ENCODE measurements at places on chromosomes 5 and 9. TPM values are rescaled to one million over a fixed set of nuclear protein-coding genes. Genes with fewer than 3 reads are reported as not detected.

- DNase-seq = no peak
Measured at GRCh38 chr5:144731786-144732185, 561.1 kb downstream of the KCTD16 start.

GRCh38 chr5:153513156-153513555 lies 22.7 kb downstream of the GRIA1 start:
- DNase-seq = no peak

DNA sequence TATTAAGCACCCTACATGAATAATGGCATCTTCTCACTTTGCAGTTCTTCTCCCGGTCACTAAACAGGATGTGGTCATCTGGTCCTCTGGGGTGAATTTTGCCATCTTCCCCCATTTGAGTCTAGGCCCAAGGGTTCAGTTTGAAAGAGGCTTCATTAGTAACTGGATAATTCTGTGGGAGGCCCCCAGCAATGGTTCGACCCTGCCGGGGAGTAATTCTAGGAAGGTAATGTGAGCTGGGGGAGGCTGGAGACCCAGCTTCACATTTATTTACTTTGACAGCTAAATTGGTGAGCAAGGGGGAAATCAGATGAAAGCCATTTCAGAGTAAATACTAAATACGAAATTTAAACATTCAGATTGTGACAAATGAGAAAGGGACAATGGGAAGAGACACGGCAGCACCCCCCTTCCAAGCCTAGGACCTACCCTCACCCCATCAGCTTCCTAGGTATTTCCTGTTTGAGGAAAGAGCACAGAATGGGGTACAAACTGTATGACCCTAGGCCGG lies 4.1 kb upstream of the LHX6 start:
- DNase-seq = no peak

GRCh38 chr9:134251296-134252069 lies 74.8 kb upstream of the RXRA start:
- DNase-seq = no peak

BSPRY gene
- polyA plus RNA-seq = 9.3 TPM

DNA sequence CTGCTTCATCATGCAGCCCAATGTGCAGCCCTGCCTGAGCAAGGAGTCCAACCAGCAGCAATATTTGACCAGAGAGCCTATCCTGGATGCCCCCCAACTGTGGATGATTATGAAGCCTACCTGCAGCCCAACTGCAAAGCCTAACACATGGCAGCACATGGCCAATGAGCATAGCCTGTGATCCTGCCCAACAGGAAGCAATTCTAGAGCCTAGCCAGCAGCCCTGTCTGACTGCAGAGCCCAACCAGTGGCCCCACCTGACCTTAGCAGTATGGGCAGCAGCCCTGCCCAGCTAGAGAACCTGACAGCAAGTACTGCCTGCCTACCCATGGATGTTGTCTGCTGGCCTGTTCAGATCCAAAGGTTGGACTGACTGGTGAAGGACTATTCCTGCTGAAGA lies 97.3 kb upstream of the SH3GL2 start:
- no peak for DNase-seq

- no peak for DNase-seq
Measured at GRCh38 chr9:133945314-133945975, 46.7 kb downstream of the VAV2 start.

DNA sequence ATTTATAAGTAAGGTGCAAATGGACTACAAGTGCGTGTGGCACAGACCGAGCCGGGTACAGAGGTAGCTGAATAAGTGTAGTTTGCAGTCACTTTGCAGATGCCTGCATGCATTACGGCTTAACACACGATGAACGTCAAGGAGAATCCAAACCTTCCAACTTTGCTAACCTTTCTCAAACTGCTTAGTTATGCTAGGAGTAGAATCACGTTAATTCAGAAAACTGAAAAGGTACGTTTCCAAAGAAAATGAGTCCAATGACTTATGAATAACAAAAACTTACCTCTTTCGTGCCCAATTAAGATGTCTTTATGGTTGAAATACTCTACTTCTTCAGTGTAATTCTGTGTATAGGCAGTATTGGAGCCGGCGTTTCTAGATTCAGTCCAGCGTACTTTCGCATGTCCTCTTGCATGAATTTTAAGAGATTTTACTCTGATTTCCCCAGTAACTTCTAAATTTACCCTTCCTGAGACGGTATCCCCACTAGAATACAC lies 539 bp downstream of the ARRDC3 start:
- no peak for DNase-seq

- no peak for DNase-seq
Measured at GRCh38 chr5:94072116-94072515, 330.7 kb upstream of the POU5F2 start.

- DNase-seq = no peak
Measured at GRCh38 chr9:93255994-93256877, 72.3 kb downstream of the WNK2 start.

GRCh38 chr5:76820526-76820890 lies 1.7 kb downstream of the F2RL1 start:
- DNase-seq = no peak

WNK2 gene
- 34.7 TPM for polyA plus RNA-seq

DNA sequence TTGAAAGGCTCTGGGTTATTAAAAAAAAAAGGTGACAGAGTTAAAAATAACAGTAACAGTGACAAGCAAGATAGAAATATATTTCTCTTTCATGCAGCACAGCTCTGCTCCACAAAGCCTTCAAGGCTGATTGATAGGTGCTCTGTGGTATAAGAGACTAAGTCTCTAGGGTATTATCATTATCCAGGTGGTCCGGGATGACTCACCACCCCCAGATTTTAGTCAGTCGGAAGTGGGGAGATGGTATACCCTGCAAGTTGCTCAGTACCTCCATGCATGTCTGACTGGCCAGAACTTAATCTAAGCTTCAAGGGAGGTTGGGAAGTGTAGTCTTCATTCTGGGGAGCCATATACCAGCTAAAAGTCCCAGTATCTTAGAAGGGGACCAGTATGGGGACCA lies 76.1 kb downstream of the SLC1A3 start:
- no peak for DNase-seq

DNA sequence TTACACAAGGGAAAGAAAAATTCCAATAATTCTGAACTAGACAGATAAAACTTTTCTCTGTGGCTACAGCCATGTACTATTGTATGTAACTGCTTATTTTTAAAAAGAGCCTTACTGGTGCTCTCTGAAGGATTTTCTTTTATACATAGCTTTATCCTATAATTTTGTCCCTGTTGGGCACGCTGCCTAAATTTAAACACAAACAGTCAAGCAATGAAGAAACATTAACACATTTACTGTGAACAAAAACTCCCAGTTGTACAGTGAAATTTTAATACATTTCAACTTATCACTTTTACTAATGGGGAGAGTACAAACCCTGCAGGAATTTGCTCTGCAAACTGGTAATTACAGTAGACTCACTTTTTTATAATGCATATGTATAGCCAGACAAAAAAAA lies 273.3 kb downstream of the BNC2 start:
- no peak for DNase-seq

DNA sequence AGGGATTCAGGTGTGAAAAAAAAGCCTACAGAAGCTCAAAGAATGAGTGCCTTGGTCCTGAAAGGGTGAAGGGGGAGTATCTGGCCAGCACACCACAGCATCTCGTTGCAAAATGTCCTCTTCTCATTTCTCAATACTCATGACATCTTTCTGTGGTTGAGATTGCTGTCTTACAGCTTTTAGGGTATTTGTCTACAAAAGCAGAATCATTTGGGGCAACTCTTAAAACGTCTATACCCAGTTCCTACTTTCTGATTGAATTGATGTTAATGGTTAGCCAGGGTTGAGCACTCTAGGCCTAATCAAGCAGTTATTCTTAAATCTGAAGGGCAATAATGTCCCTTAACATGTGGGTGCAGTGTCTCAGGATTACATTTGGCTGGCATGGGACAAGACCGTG lies 21.2 kb upstream of the PCSK5 start:
- no peak for DNase-seq

DNA sequence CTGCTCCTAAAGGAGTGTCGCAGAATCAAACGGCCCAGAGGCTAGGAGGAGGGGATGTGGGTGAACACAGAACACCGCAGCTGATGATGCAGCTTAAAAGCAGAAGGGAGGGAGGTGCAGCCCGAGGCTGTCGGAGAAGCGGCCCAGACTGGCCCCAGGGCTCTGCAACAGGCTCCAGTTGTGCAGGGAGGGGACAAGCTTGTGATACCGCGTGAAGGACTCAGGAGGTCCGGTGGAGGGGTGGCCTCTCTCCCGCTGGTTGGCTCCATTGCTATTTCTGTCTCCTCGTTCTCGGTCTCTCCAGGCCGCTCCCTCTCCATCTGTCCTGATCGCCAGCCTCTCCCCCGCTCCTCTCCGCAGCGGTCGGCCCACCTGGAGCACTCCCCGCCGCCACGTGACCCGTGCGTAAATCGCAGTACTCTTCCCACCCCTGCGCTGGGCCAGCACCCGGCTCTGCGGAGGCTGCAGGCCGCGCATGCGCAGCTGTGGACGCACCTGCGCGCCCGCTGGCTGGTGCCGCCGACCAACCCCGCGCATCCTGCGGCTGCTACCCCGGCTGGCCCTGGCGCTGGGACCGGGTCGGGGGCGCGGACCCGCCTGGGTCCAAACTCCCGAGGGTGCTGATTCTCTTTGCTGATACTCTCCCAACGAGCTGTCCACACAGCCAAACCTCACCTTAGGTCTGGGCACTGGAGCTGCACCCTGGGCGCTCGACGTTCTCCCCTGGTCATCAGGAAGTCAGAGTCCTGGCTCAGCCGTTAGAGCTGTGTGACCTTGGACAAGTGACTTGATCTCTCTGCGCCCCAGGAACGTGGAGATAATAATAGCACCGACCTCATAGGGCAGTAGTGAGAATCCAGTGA lies 3.7 kb upstream of the STXBP1 start:
- DNase-seq = no peak

GRCh38 chr9:135156525-135157510 lies 69.3 kb downstream of the OLFM1 start:
- peak; percentile 85 for DNase-seq

DNA sequence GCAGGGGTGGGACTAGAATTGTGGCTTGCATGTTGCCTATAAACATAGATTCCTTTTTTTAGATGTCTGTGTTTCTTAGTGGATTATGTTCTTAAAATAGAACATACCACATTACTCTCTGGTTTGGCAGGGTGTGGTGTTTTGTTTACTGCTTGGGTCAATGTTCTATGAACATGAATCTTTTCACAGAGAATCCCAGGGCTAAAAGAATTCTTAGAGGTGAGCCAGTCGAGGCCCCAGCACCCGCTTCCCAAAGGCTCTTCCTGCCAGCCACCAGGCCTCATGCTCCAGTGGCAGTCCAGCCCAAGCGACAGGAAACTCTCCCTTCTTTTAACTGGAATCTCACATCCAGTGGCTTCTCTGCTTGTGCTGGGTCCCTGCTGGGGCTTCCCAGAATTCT lies 126.6 kb downstream of the C9orf152 start:
- no peak for DNase-seq

- no peak for DNase-seq
Measured at GRCh38 chr5:176185133-176185733, 53.0 kb upstream of the SIMC1 start.

GCNT4 gene
- 13.0 TPM for polyA plus RNA-seq

DNA sequence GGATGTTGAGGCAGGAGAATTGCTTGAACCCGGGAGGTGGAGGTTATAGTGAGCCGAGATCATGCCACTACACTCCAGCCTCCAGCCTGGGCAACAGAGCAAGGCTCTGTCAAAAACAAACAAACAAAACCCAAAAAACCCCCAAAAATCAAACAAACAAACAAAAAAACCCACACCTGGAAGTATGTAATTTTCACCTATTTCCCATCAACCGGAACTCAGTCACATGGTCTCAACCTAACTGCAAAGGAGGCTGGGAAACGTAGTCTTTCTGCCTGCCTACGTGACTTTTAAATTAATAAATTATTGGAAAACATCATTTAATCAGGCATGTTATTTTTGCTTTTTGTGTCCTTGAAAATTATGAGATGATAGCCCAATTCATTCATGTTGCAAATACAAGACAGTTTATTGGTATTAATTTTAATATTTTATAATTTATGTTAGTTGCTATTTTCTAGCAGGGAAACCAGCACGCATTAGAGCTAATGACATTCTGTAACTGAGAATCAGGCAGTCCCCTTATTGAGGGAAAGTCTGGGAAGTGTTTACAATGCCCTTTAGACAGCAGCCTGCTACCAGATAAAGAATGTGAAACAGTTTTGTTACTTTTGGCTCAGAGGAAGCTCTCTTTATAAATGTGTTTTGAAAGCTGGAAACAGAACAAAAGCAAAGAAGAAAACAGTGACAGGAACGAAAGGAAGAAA lies 110.3 kb downstream of the NXNL2 start:
- no peak for DNase-seq

GRCh38 chr9:129343424-129344375 lies 165.6 kb upstream of the IER5L start:
- DNase-seq = no peak

GRCh38 chr9:37104183-37104889 lies 16.0 kb upstream of the ZCCHC7 start:
- no peak for DNase-seq

- DNase-seq = no peak
Measured at GRCh38 chr5:97844797-97845196, 661.8 kb upstream of the RIOK2 start.

DNA sequence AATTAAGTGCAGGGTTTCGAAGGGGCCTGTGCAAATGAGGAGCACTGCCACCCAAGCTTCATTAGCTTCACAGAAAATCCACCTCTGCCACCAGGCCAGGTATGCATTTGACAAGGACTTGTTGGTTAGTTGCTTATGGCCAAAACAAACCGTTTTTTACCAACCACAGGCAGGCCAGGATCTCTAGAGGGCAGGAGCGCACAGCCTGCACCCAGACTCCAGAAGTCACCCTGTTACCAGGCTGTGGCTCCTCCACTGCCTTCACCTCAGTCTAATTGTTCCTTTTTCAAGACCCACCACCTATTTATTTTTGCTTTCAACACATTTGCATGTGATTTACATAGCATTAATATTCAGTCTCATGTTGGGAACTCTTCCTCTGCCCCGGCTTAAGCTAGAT lies 78.3 kb upstream of the HSPA9 start:
- DNase-seq = no peak

DNA sequence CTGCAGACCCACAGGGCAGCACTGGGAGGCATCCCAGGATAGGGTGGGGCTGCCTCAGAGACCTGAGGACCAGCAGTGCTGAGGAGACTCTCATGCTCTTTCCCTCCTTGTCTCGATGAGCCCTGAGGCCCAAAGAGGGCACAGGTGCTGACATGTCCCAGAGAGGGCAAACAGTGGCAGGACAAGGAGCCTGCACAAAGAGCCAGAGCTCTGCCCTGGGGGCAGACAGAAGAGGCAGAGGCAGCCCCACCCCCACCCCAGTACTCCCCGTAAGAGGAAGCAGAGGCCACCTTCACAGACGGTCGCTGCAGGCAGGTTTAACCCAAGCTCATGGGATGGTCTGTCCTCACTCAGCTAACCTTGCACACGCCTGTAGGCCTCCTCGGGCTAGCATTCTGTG lies 29.4 kb upstream of the TTLL11 start:
- no peak for DNase-seq

GRCh38 chr5:11941566-11941965 lies 37.3 kb upstream of the CTNND2 start:
- DNase-seq = no peak

DNA sequence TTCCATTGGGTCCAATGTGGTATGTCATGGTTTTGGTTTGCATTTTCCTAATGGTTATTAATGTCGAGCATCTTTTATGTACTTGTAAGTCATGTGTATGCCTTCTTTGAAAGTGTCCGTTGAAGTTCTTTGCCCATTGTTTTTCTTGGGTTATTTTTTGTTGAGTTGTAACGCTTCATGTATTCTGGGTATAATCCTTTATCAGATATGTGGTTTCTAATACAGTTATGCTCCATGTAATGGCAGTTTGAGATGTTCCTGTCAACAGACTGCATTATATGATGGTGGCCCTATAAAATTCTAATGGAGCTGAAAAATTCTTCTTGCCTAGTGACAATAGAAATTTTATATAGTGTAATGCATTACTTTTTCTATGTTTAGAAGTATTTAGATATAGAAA lies 17.2 kb downstream of the RIC1 start:
- no peak for DNase-seq

Data from left renal cortex interstitium (tissue), 4 donors.